ENCODE measurements at places on chromosomes 5 and 9.
A peak's percentile ranks its signal among the peaks of the same experiment; 100 is the strongest.

- no peak for DNase-seq
Measured at GRCh38 chr9:4936277-4936676, 48.8 kb upstream of the JAK2 start.

GRCh38 chr5:9121597-9121996, 424.3 kb downstream of the SEMA5A start:
- no peak for DNase-seq

DNA sequence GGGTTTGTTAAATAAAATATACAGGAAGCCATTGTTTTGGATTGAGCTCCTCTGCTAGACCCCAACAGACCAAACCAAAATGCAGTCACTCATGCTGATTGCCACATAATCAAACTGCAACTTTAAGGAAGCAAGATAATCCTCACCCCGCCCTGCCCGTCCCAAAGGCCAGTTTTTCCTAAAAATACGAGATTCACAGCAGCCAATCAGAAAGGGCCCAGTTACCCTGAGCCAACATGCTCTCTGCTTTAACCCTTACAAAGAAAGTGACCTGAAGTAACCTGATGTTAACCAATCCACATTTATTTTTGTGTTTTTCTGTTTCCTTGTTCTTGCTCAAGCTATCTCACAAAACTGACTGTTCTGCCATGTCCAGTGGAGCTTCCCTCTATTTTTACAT, 21.5 kb upstream of the RNF20 start:
- DNase-seq = no peak

DNA sequence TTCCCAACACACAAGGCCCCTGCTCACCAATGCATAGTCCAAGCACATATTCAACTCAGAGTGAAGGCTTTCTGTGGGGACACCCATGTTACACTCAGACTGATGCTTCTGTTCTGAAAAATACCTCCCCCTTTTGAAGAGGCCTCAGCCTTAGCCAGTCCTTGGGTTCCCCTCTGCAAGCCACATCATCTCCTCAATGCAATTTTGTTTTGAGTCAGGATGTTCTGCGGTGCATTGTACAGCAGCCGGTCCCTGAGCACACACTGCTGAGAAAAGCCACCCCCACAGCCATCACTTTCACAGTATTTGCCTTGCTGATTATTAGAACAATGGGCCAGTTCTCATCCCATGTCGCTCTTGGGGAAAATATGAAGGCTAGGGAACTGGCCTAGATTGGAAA, 241.2 kb downstream of the FAM114A2 start:
- no peak for DNase-seq

GRCh38 chr5:116763987-116764866, 189.6 kb upstream of the SEMA6A start:
- no peak for DNase-seq

DNA sequence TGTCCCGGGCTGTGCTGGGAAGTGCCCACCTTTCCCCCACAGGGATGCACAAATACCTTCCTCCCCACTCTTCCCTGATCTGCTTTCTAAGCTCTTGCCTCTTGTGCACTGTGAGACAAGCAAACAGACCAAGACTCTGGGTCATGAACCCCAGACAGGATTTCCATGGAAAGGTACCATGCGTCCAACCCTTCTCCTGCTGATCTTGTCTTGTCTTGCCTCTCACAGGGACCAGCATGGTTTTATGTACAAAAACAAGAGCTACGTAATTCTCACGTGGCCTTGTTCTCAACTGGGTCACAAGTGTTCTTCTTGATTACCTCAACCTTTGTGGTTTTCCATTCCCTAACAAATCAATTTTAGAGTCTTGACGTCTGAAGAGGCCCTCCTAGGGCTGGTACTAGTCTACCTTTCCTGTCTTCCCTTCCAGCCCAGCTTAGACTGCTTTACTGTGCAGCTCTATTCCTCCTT, 176.5 kb upstream of the MAP3K1 start:
- DNase-seq = no peak

GRCh38 chr9:125931211-125931610, 184.0 kb downstream of the PBX3 start:
- peak; percentile 61 for DNase-seq

DNA sequence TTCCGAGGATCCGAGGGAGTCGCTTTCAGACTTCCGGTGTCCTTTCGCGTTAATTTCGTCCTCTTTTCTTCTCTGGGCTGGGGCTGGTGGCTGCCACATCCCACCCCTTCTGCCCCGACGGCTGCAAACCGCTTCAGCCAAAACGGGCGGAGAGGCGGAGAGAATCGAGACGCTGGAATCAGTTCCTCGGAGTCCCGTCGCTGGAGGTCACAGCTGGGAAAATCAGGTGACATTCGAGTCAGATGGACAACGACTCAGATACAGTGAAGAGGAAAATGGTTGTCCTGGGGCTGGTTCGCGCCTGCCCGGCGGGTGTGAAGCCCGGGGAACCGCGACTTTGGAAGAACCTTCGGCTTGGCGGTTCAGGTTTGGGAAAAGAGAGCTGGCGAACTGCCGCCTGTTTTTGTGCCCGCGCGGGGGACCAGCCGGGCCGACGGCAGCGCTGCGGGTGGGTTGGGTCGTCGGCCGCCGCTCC, 8.9 kb upstream of the NKX2-5 start:
- DNase-seq = no peak

- DNase-seq = no peak
Measured at GRCh38 chr5:96023518-96023917, 61.9 kb upstream of the ELL2 start.

GRCh38 chr5:132813599-132814502, 749 bp downstream of the SOWAHA start:
- DNase-seq = peak; percentile 8

- no peak for DNase-seq
Measured at GRCh38 chr9:135614821-135615665, 24.3 kb downstream of the GLT6D1 start.

DNA sequence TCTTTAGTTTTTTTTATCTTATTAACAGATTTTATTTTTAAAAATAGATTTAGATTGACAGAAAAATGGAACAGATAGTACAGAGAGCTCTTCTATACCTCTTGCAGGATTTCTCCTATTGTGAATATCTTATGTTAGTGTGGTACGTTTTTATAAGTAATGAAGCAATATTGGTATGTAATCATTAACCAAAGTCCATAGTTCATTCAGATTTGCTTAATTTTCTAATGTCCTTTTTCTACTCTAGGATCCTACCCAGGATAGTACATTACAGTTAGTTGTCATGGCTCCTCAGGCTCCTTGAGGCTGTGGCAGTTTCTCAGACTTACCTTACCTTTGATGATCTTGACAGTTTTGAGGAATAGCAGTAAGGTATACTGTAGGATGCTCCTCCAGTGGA, 30.4 kb downstream of the PPP2R2B start:
- DNase-seq = no peak

DNA sequence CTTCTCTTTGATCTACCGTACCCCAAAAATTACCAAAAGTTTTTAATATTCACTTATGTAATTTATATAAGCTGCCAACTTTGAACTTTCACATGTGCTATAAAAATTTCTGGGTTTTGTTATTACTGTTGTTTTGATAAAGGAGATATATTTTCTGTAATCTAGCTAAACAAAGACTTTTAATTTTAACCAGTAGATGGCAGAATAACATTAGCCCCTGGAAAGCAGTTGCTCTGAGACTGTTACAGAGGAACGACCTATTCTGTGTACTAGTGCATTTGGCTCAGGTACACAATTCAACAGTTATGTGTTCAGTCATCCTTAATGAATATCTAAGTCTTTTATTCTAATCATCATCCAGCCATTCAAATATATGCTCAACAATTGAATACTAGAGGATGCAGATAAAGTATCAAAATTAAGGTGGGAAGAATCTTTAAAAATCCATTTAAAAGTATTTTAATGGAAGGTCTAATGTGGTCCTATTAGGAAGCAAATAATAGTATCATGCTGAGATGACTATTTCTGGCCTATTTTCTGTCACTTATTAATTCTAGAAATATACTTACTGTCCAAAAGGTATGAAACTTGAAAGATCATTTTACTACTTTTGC, 8.6 kb downstream of the KLHL9 start:
- no peak for DNase-seq

DNA sequence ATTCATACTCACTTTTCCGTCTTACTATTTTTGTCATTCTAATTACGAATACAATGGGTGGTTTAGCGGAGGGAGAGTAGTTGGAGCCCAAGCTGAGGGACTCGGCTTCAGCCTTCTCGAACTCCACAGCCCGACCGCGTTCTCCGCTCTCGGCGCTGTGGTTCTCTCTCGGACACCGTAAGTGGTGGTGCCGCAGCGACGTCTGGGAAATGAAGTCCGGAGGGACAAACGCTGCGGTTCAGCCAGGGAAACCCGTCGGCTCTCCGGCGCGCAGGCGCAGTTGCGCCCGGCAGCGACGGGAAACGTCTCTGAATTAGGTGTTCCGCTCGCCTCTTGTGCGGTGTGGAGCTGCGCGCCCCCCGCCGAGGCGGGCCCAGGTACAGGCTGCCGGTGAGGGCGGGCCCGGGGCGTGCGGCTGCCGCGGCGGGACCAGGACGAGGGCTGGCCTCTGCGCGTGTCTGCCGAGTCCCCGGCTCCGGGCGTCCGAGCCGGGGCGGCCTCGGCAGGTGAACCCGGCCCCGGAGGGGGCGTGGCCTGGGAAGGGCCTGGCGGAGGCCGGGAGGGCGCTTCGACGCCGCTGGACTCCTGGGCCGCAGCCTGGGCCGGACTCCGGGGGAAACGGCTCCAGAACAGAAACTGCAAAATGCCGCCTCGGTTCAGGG, at the start of gene ZNF879:
Gene ZNF879 (plus strand): TSS at position 277 of the 662 bp plus-strand sequence. CDS start 1,201 bp downstream, outside the sequence.
- DNase-seq = no peak

- DNase-seq = no peak
Measured at GRCh38 chr5:2465383-2465782, 286.1 kb downstream of the IRX2 start.

GRCh38 chr5:43038496-43038989, 1.6 kb downstream of the ANXA2R start:
- DNase-seq = no peak

DNA sequence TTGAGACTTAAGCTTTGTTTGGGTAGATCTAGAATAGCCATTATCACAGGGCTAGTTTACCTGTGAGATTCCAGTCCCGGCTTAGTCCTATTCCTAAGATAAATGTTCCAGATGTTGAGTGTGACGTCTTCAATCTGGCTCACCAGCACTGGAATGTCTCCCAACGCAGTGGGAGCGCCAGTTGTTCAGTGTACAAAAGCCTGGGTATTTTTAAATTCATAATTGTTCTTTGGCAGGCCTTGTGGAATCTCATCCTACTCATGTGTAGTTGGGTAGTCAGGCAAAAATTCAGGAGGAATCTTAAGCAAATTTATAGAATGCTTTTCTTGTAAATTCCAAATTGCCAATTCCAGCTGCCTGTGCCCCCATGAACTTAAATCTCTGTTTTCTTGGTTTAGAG, 272.6 kb upstream of the KCNN2 start:
- no peak for DNase-seq

GRCh38 chr5:96280946-96281393, 152.1 kb downstream of the PCSK1 start:
- DNase-seq = no peak

DNA sequence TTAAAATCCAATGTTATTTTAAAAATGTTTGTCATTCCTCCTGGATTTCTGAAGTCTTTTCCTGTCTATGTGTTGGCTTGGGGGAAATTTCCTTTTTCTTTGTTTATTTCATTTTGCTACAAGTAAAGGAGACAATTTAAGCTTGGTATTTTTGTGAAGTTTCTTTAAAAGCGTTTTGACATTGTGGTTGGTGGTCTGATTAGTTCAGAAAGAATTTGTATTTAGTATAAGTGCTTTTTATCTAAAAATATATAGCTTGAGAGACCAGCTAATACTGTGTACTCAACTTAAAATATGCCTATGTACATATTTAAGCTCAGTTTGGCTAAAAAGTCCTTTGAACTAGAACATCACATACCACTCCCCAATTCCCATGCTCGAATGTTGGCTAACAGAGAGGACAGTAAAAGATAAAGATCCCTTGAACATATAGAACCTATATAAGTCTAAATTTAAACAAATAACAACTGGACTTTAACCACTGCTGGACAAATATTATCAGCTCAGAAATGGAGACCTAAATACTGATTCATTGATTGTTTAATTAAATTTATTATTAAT, 237.6 kb downstream of the TLE4 start:
- no peak for DNase-seq

DNA sequence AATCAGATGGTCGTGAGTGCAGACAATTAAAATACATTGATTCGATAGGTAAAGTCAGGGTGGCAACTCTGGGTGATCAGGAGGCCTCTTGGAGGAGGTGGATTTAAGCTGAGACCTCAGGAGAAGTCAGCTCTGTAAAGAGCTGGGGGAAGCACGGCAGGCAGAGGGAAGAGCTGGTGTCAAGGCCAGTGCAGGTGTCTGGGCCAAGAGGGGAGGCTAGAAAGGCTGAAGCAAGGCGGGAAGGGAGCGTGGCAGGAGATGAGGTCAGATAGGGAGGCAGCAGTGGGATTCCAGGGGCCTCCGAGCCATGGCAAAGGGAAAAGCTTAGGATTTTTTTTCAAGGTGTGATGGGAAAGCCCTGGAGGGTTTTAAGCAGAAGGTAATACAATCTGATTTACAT, 178.7 kb downstream of the FSTL4 start:
- no peak for DNase-seq

DNA sequence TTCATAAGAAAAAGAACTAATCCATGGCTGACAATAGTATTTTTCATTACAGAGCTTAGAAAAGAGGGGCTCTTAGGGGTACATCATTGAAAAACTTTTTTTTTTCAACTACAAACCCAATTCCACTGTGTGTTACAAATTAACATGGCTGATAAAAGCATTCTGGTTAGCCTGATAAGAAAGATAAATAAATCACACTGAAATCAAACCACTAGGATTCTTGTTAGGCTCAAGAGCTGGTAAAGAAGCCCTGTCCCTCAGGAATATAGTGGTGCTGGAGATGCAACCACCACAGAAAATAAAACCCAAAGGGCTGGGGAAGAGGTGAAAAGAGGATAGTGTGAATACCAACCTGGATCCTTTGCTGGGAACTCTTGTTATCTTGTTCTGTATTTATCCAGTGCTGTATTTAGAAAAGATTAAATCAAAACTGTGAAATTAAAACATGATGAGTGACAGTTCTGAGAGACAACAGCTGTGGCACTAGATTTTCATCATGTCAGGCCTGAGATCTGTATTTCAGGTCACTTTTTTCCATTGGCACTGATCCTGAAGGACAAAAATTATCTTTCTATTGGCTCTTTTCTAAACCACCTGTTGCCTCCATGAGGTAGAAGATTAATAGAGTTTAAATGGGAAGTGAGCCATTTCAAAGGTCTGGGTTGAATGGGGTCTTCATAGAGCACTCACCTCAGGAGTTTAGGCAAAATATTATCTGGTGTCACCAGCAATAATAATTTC, 118.6 kb downstream of the ARRDC3 start:
- DNase-seq = no peak

GRCh38 chr5:94361832-94362796, 256.3 kb downstream of the KIAA0825 start:
- no peak for DNase-seq

All from ACHN (cell line).